SK-N-MC (cell line): ENCODE measurements at places on chromosomes 5 and 9.

DNA sequence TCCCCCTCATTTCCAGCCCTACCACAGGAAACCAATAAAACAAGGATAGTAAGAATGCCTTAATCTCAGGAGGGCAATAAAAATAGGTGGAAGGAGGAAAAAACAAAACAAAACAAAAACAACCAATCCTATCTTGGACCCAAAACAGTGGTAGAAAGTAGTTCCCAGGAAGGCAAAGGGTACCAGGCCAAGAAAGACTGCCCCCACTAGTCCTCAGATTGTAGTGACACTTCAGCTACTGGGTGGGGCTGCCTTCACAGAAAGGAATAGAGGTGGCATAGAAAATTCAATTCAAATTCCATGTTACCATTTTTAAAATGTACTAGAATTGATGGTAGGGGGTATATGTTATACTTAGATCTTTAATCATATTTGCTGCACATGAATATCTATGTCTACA lies 59.3 kb downstream of the DPYSL3 start:
- no peak for DNase-seq

GRCh38 chr5:54774281-54775170 lies 210.9 kb downstream of the ESM1 start:
- no peak for DNase-seq

GRCh38 chr9:130340011-130340410 lies 74.5 kb downstream of the HMCN2 start:
- DNase-seq, result no peak

GRCh38 chr9:97307500-97308163 lies at the start of gene CCDC180:
Gene CCDC180, plus strand, starts transcription at chr9:97307659. Its CDS starts 405 bp downstream, at chr9:97308064.
- DNase-seq, result no peak

- no peak for DNase-seq
Observed at GRCh38 chr5:116785106-116785505, 210.5 kb upstream of the SEMA6A start.

DNA sequence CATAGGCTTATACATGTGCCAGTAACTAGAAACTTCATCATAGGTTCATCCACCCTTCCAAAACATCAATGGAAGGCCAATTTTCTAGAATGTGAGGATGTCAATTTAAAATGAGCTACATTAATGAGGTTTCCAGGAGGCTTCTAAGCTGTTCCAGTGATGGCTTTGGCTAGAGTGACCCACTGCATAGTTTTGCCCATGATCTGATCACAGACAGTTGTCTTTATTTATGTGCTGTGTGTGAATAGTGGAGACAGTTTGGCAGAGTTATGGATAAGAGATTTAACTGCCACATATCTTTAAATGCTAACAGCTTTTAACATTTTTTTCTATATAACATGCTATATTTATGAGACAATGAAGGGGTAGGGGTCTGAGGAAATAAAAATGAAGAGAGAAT lies 139.0 kb upstream of the ZNF462 start:
- no peak for DNase-seq

DNA sequence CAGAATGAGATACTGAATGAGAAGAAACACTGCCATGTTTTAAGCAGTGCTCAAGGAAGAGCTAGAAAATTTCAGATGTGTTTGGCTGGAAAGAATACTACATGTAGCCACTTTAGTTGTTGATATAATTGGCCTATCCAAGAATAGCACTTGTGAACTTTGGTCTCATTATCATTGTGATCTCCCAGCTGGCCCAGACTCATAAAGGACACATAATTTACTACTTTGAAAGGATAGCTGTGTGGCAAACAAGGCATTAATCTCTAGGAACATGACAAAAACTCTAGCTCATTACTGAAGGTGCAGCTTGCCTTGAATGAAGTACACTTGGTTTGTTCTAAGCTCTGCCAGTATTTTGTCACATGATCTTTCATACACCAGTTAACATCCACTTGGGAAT lies 356.3 kb downstream of the CSNK1G3 start:
- DNase-seq, result no peak

DNA sequence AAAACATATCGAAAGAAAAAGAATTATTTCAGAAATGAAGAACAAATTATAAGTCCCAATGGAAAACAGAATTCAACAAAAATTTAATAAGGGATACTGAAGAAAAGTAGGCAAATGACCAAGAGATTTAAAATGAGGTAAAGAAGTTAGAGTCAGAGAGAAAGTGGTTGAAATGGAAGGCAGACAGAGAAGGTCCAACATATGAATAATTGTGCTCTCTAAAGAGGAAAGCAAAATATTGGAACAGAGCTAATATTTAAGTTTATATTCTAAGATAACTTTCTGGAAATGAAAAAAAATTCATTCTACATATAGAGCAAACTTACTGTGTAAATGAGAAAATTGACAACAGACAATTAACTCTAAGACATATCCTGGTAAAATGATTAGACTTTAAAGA lies 94.1 kb downstream of the PTCH1 start:
- no peak for DNase-seq

DNA sequence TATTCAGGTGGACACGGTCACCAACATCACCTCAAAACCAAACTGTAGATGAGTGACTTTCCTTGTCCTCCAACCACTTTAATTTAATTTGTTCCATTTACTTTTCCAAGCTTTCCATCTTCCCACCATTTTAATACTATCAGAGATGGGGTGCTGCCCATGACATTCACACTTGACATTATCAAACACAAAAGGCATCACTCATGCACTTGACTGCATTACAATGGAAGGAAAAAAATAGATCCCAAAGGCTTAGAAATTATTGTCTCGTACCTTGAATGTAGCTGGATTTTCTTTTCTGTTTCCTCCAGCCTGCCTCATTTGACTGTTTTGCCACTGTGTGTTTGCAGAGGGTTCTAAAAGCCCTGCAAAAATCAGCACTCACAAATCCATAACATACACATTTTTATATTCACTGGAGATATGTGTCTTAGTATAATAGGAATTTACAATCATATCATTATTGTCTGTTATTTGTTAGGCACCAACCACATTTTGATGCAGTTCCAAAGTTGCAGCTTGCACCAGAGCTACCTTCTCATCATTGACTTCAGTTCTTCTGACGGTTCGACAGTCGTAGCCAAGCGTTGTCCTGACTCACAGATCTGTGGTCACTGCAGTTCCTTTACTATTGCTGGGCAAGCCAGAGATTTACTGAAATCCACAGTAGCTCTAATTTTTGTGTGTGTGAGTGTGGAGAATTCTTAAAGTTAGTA lies 712.3 kb upstream of the WWC1 start:
- no peak for DNase-seq

- DNase-seq, result no peak
Observed at GRCh38 chr9:117121316-117121715, 293.5 kb downstream of the ASTN2 start.

DNA sequence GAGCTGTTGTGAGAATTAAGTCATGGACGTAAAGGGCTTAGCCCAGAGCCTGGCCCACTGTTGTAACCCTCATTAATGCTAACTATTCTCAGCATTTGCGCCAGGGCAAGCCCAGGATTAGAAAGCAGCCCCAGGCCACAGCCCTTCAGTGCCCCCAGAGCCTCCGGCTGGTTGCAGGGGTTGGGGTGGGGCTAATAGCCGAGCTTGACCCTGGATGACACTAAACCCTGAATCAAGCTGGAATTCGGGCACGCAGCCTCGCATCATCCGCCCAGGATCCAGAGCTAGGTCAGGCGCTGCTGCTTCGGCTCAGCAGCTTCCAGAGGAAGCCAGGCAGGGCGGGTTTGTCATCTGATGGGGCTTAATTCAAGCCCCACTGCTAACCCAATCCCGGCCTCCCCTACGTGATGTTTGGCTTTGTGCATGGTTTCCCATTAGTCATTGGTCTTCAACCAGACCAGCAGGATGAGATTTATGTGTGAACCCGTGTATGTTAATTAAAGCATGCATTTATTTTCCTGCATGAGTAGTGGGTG lies 1.2 kb upstream of the MEGF9 start:
- no peak for DNase-seq

DNA sequence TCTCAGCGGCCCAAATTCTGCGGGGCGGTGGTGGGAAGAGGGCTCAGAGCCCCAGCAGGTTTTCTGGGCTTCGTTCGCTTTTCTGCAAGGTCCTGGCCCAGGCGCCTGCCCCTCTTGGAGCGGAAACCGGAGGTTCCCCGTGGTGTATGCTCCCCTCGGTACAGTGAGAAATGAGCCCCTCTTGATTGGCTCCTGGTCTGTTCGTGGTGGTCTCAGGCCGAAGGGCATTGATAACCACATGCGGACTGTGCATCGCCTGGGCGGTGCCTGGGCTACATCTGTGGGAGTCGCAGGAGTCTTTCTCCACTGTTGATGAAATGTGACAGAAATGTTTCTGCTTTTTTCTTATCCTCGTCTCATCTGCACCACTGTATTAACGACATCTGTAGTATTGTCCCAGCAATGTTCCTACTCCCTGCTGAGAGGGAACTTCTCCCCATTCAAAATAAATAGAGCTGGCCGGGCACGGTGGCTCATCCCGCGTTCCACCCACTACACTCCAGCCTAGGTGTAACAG lies 682 bp downstream of the MAN1B1 start:
- no peak for DNase-seq

DNA sequence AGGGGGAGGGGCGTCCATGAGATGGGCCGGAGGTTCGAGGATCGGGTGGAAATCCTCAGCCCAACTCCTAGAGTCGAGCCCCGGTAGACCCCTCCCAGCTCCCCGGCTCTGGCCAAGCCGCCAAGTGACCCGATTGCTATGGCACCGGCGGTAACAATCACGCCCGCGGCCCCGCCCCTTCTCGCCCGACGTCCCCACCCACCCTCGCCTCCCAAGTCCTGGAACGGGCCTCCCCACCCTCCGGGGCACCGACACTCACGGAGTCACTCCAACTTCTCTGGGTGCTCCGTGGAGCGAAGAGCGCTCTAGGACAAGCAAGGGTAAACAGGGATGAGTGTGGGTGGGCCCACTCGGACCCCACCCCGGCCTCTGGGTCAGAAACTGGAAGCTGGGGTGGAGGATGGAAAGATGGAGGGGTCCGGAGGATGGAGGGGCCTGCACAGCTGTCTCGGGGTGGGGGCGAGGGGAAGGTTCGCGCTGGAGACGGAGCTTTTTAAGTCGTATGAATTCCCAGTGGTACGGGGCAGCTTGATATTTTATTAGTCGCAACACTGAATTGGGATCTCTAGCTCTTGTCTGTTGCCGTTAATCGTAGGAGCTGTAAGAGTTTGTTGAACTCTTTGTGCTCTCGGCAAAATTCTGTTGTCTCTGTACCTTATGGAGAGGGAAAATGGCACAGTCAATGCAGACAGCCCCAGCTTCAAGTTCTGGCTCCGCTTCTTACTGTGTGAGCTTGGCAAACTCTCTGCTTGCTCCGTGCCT lies at the start of gene SPACA9:
SPACA9 (plus strand) TSS at position 204 of the 762 bp plus-strand sequence. CDS start 5,050 bp downstream, outside the sequence.
- DNase-seq, result no peak

- DNase-seq, result no peak
Observed at GRCh38 chr5:14359069-14360043, 216.2 kb downstream of the TRIO start.

GRCh38 chr9:114388764-114389375 lies 1.1 kb upstream of the AKNA start:
- DNase-seq, result no peak

GRCh38 chr5:133977161-133977787 lies 8.8 kb upstream of the C5orf15 start:
- no peak for DNase-seq

GRCh38 chr9:129343424-129344375 lies 165.6 kb upstream of the IER5L start:
- DNase-seq, result no peak

DNA sequence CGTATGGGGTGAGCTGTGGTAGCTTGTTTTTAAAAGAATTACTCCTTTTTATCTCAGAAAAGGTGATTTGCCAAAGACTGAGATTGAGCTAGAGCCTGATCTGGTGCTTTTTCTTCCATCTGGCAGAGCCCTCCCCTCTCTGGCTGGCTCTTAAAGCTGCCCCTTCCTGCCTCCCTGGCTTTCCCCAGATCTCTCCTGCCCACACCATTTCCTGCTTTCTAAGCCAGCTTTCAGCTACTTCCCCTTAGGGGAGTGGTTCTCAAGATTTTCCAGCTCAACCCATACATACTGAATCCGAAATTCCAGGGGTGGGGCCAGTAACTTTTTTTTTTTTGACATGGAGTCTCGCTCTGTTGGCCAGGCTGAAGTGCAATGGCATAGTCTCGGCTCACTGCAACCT lies 4.8 kb upstream of the ACOT12 start:
- no peak for DNase-seq
